ENCODE measurements at places on chromosomes 5 and 9.

DNA sequence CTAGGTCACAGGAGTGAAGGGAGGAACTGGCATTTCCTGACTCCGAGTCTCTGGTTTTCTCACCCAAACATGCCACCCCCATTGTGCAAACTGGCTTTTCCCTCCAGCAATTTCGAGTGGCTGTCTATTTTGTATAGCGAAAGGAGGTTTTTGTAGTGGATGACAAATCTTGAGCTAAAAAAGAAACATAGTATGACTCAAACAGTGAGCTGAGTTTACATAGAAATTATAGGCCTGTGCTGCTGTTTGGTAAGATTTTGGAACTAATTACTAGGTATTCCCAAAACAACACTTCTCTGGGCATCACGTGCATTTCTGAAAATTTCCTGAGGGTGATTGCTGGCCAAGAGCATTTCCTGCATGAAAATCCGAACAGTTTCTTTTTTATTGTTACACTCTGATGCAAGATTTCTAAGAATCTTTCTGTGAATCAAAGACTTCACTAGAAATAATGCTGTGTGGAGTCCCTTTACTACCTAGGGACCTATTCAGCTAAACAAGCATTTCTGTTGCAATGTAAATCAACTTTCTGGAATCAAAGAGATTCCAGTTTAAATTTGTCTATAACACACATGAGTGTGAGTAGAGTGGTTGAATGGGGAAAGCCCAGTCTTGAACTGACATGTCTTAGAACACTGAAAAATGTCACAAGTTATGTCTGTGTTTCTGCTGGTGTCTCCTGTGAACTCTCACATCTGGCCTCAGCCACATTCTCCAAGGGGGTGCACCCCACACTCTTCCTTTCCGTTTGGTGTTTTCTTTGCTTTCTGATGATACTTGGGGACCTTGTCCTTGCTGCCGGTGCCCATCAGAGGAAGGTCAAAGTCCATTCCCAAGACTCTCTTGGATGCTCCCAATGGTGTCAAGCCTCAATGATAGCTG, 33.3 kb upstream of the DAPK1 start:
- no peak for DNase-seq

- DNase-seq, result no peak
Measured at GRCh38 chr5:68221488-68221887, 5.9 kb downstream of the PIK3R1 start.

DNA sequence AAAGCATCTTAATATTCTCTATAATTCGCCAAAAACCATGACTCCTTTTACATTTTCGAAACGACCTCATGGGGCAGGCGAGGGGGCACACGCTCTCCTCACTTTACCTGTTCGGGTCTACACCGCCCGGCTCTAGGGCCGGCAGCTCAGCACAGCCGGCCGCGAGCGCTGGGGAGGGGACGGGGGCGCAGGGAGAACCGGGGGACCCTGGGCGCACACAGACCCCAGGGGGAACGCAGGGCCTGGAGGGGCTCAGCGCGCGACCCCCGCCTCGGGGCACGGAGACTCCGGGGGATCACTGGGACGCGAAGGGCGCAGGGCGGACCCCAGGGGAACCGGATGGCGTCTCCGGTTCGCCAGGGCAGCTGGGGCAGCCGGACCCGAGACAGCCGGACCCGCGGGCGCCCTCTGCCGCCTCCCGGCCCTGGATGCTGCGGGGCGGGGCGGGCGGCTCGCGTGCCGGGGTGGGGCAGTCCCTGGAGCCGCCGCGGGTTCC, at the start of gene AHRR:
Gene AHRR, plus strand, starts transcription at position 485 of the 496 bp plus-strand sequence. CDS start 22,189 bp downstream, outside the sequence.
- DNase-seq, result no peak

GRCh38 chr9:89606624-89607311, 2.0 kb downstream of the GADD45G start:
- DNase-seq, result no peak

DNA sequence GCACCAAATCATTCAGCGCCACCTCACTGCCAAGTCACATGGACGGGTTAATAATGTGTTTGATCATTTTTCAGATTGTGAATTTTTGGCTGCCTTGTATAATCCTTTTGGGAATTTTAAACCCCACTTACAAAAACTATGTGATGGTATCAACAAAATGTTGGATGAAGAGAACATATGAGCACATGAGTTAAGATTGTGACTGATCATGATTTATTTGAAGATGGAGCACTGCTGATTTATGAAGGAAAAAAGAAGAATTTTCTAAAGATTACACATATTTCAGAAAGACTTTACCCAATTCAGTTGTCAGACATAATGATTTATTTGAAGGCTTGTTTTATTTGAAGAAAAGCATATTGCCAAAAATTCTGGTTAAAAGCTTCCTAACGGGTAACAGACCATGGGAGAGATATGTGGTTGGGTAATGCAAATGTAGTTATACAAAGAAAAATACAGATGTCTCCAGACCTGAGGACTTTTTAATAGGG, 37.4 kb downstream of the TNFAIP8 start:
- DNase-seq, result peak; percentile 80

DNA sequence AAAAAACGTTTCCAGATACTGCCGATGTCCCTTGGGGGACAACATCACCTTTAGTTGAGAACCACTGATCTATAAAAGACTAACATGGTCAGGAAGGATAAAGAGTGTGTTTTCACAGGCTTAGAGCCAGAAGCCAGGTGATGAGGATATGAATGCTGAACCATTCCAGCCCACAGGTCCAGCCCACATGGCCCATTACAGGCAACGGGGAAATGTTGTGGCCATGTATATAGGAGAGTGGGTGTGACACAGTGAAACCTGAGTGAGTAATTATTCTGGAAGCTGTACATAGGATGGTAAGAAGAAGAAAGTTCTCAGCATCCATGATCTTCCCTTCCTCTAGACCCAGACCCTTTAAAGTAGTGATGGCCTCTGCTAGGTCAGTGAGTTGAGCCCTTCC, 56.0 kb upstream of the FOXI1 start:
- no peak for DNase-seq

DNA sequence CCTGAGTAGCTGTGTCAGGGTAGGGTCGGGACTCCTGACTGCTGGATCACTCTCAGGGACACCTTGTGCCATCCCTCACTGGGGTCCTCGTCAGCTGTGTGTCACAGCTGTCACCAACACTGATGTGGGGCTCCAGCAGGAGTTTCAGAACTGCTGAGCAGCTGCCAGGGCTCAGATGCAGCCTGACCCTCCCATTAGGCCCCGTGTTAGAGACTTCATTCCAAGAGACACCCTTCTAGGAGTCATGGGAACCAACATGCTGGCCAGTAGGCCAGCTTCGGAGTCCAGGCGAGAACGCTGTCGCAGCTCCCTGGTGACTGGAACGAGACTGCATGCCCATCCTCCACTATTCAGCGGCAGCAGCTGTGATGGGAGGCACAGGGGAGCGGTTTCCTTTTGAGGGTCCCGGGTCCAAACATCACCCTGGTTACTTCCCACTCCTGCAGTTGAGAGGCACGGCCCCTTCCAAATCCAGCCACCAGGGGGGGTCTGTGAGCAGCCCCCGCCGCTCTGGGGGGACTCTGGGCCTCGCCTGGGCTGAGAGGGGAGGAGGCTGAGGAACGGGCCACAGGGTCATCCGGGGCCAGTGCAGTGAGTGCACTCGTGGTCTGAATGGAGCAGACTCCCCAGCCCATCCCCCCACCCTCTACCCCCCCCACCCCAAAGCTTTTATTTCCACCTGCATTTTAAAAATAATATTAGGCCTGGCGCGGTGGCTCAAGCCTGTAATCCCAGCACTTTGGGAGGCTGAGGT, 12.6 kb upstream of the TCF7 start:
- DNase-seq, result no peak

DNA sequence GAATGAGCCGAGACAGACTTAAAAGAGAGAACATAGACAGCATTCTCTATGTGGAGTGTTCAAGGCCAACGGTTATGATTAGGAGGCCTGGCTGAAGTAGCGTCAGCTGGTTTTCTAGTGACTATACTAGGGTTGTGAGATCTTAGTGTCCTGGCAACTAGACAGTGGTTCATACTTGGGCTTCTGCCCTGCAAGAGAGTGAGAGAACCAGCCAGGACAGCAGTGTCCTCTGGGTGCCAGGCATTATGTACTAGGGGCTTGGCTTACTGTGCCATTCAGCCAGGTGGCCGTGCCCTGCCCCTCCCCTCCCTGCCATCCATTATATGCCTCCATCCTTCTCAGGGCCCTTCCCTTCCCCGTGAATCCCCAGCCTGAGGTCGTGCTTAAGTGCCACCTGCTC, 56.8 kb downstream of the TRIO start:
- no peak for DNase-seq

DNA sequence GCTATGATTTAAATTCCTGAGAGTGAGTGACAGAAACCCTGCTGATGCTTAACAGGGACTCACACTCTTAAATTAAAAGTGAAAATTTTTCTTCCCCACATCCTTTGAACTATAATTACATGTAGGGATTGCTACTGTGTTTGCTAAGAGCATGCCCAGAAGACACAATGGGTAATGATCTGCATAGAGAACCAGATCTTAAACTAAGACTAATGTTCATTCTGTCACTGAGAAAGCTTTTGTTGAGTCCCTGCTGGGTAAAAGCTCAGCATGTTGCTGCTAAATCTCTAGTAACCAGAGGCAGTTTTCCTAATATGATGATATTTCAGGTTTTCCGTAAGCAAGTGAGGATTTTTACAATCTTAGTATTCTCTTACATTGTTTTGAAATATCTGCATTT, 424.8 kb upstream of the SMC2 start:
- DNase-seq, result no peak

GRCh38 chr5:91417219-91417618, 34.1 kb upstream of the ARRDC3 start:
- DNase-seq, result no peak

DNA sequence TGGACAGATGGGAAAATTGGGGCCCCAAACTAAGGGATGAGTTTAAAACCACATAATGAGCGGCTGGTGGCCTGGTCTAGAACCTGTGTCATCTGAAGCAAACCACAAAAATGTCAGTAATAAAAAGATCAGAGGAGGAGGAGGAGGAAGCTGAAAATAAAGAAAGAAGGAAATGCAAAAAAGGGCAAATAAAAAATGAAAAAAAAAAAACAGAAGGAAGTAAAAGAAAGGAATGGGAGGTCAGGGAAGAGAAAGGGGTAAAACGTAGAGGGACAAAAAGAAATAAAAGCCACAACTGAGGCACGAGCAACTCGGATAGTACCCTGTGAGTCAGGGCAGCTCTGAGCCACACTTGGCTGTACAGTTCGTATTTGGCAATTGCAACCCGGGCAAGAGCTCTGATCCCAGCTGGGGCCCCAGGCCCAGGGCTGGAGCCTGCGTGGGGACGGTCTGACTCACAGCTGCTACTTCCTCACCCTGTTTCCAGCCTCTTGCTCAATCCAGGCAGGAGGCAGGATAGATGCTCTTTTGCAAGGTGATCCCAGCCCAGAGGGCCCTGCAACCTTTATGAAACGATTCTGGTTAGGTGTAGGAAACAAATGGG, 137.9 kb upstream of the TRIM32 start:
- peak; percentile 79 for DNase-seq

DNA sequence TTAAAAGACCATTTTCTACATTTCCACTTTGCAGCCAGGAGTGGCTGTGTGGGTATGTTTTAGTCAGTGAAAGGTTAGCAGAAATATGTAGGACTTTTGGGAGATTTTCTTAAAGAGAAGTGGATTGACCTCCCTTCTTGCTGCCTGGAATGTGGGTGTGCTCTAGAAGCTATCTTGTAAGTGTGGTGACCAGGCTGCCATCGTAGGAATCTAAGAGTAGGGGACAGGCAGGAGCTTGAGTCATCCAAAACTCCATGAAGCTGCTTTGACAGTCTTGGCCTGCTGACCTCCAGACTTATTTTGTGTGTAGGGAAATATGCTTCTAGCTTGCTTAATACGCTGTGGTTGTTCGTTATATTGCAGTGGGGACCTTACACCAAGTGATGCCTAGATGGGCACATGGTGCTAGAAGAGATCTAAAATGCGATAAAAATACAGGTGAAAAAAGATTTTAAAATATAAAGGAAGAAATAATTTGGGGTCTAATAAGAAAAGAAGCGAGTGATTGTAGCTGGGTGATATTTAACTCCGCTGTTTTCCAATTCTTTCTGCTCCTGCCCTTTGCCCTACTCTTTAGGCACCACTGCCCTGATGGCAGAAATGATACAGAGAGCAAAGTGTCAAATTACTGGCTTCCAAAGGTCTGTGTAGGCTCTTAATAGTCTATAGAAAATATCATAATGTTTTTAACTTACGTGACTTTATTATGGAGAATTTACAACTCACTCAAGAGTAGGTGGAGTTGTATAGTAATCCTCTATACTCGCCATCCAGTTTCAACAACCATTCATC, 298.2 kb upstream of the ZNF608 start:
- no peak for DNase-seq

DNA sequence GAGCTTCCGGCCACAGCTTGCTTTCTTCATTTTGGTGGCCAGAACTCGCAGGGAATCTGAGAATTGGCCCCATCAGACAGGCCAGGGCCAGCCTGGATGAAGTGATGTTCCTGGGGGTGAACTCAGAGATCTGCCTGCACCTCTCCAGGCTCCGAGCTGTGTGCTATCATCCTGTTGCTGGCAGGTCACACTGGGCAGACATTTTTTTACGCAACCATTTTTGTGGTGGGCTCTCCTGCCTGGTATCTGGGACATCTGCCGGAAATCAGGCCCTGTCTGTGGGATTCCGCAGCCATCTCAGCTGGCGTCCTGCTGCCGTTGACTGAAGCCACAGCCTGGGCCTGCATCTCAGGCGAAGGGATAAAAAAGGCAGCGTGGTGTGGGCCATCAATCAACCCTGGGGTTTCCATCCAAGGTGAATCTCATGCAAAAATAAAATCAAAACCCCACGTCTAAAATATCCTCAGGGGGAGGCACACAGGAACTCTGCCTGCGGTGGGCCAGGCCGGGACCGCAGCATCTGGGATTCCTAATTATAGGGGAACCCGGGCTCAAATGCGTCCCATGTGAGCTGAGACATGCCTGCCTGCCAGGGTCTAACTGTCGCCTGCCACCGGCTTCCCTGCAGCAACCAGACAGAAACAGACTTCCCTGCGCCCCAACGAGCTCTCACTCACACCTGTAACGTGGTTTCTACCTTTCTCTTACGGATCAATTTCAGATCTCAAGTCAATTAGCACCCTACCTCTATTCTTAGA, 174.3 kb downstream of the SYK start:
- no peak for DNase-seq

DNA sequence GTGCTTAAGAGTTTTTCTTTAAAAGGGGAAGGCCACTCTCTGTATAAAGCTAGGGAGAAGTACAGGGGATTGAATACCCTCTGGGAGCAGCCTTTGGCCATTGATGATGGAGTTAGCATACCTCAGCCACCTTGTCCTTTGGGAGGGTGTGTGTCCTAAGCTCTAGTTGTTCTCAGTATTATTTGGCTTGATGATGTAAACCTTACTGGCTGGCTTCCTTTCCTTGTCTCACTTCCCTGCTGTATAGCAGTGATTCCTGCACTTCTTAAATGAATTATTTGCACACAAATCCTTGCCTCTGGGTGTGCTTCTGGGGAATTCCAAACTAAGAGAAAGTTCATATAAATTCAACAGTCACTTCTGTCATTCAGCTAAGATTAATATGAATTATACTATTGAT, 234.9 kb upstream of the RIOK2 start:
- DNase-seq, result no peak

GRCh38 chr9:86829496-86830046, 117.7 kb downstream of the GAS1 start:
- peak; percentile 26 for DNase-seq

GRCh38 chr5:149979896-149980295, 19.3 kb downstream of the SLC26A2 start:
- no peak for DNase-seq

GRCh38 chr5:165296401-165297130, 1791.1 kb downstream of the MAT2B start:
- no peak for DNase-seq

- no peak for DNase-seq
Measured at GRCh38 chr9:19470567-19470966, 61.8 kb downstream of the ACER2 start.

- DNase-seq, result no peak
Measured at GRCh38 chr5:154112255-154112654, 73.5 kb downstream of the MFAP3 start.

GRCh38 chr9:127081250-127082185, 40.9 kb downstream of the ANGPTL2 start:
- DNase-seq, result no peak
